ENCODE measurements at places on chromosomes 6 and 20.

GRCh38 chr6:39831701-39832100 lies 39.5 kb downstream of the DAAM2 start:
- no peak for DNase-seq

DNA sequence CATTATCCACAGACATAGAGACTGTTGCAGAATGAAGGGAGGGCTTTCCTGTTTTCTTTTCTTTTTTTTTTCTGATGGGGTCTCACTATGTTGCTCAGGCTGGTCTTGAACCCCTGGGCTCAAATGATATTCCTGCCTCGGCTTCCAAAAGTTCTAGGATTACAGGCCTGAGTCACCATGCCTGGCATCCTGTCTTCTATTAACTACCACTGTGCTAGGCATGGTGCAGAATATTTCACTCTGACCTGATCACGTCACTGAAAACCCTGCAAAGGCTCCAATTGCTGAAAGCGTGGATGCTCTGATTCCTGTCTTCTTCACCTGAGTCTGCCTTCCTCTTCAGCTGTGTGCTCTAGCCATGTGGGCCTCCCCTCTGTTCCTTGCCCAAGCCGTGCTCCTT lies 8.5 kb upstream of the DNMT3B start:
- DNase-seq, result no peak

DNA sequence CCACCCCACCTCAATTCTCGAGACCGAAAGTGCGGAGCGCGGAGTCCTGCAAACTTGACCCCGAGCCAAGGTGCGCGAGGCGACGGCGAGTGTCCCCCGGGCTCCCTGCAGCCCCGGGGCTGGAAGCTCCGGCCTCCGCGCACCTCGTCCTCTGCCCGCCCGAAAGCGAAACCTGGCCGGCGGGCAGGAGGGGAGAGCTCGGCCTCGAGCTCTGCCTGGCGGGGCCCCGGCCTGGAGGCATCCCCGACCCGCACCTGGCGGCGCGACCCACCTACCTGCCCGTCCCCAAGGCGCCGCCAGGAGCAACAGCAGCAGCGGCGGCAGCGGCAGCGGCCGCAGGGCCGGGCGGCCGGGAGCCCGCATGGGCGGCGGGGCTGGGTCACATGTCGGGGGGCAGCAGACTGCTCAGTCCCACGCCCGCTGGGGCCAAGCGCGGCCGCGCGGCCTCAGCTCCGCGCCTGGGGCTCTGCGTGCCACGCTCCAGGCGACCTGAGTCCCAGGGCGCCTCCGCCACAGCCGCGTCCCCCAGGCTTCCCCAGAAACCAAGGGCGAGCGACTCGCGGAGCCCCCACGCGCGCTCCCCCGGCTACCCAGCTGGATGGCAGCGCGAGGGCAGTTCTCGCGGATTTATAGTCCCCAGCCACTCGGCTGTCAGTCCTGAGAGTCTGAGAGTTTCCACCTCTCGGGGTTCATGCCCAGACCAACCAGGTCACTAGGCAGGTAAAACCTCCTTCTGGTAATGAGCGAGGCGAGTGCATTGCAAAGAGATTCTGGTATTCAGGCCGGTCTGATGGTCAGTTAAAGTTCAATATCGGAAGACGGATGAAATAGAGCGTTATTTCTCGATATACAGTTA lies at the start of gene IL20RA:
TSS of gene IL20RA (minus strand) at position 600 of the 856 bp plus-strand sequence. CDS start at position 363, 237 bp downstream.
- no peak for DNase-seq

- no peak for DNase-seq
Observed at GRCh38 chr6:19734519-19734918, 102.7 kb upstream of the ID4 start.

- DNase-seq, result no peak
Observed at GRCh38 chr20:5608442-5609161, 141.6 kb upstream of the SHLD1 start.

GRCh38 chr20:31695849-31696804 lies 26.5 kb downstream of the BCL2L1 start:
- DNase-seq, result no peak

GRCh38 chr6:96795481-96795880 lies 41.8 kb downstream of the GPR63 start:
- DNase-seq, result no peak

GRCh38 chr6:159169193-159169555 lies at the start of gene FNDC1:
Gene FNDC1 (plus strand): TSS chr6:159169400. CDS start chr6:159169597, 197 bp downstream.
- DNase-seq, result peak; percentile 52

DNA sequence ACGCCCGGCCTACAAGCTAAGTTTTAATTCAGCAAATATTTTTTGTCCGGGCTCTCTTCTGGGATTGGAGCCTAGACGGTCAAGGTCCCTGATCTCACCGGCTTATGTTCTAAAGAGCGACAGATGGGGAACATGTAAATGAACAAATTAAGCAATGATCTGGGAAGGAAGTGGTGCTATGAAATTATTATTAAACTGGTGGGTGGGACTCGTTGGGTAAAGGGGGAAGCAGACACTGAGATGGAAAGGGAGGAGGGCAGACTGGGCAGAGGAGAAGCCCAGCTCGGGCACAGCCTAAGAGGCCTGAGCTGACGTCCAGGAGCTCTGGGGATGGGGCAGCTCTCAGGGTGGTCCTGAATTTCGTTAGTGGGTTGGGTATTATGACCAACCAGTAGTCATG lies 81.8 kb upstream of the AGPAT4 start:
- no peak for DNase-seq

- no peak for DNase-seq
Observed at GRCh38 chr20:20259533-20259932, 108.4 kb upstream of the INSM1 start.

DNA sequence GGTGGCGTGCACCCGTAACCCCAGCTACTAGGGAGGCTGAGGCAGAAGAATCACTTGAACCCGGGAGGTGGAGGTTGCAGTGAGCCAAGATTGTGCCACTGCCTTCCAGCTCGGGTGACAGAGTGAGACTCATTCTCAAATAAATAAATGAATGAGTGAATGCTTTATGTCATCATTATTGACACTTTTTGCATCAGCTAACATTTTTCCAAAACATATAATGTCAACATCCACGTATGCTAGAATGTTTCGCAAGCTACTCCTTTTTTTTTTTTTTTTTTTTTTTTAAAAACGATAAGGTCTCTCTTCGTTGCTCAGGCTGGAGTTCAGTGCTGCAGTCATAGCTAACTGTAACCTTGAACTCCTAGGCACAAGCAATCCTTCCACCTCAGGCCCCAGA lies 72.2 kb downstream of the SENP6 start:
- no peak for DNase-seq
